SHP77 treated with DMSO at 0.1 percent for 48 hours (cell line): ENCODE measurements at places on chromosomes 4 and X.

- no peak for DNase-seq
These were observed 683 bp downstream of the MAN2B2 start for GRCh38 chr4:6575503-6576240.

DNA sequence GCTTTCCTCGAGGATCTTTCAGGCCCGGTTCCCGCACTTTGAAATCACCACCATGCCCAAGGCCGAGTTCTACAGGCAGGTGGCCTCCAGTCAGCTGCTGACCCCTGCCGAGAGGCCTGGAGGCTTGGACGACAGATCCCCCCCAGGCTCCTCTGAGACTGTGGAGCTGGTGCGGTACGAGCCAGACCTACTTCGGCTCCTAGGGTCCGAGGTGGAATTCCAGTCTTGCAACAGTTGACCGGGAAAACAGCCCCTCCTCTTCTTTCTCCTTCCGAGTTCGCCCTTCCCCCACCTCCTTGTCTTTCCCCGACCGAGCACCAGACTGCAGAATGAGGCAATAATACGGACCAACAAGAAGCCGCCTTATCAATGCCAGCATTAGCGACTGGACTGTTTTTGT is 54.4 kb downstream of the ELF4 start:
- DNase-seq = no peak

- no peak for DNase-seq
These were observed 61.7 kb downstream of the NBDY start for GRCh38 chrX:56790778-56791177.

DNA sequence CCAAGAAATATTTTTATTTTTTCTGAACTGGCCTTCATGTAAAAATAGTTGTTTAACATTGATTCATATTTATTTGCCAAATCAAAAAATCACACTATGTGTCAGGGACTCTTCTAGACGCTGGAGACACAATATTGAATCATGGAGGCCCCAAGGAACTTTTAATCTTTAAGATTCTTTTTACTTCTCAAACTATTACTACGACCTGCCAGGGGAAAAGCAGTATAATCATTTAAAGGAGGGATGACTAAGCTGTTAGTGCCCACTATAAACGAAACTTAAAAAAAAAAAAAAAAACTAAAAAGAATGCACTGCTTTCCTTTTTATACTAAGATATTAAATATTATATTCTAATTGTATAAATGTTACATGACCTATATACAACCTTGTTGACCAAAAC is 84.7 kb downstream of the PPA2 start:
- no peak for DNase-seq

DNA sequence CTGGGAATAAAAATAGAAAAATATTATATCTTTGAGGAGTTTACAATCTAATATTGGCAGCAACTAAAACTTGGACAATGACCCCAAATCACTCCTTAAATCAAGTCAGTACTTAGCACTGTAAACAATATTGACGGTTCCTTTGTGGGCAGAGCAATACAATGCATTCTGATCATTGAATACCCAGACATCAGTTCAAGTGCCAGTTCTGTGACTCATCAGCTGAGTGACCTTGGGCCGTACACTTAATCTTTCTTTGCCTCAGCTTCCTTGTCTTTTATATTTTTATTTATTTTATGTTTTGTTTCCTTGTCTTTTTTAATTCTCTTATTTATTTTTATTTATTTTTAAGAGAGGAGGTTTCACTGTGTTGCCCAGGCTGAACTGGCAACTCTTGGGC is 112.2 kb upstream of the ANXA3 start:
- no peak for DNase-seq

DNA sequence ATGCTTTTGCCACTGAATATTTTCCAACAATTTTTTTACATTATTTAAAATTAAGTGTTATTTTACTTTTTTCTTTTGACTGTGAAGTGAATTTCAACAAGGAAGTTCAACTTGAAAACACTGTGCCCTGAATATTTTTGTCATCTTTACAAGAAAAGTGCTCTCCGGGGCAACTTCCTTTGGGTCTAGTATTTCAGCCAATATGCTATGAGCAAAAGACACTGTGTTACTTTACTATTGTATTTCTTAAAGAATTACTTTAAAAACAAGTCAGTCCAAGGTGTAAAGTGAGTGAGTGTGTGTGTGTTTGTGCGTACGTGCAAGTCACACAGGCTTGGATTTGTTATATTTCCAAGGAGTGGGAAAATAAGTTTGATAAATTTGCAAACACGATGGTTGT is 7.6 kb upstream of the USP53 start:
- DNase-seq = no peak

GRCh38 chr4:185991770-185992169 is 77.2 kb upstream of the TLR3 start:
- DNase-seq = no peak

- no peak for DNase-seq
These were observed 365.1 kb downstream of the AFF2 start for GRCh38 chrX:148865277-148866210.

GRCh38 chr4:1404573-1405253 is 1.5 kb downstream of the NKX1-1 start:
- no peak for DNase-seq

GRCh38 chrX:16138108-16138427 is 14.7 kb downstream of the GRPR start:
- no peak for DNase-seq

DNA sequence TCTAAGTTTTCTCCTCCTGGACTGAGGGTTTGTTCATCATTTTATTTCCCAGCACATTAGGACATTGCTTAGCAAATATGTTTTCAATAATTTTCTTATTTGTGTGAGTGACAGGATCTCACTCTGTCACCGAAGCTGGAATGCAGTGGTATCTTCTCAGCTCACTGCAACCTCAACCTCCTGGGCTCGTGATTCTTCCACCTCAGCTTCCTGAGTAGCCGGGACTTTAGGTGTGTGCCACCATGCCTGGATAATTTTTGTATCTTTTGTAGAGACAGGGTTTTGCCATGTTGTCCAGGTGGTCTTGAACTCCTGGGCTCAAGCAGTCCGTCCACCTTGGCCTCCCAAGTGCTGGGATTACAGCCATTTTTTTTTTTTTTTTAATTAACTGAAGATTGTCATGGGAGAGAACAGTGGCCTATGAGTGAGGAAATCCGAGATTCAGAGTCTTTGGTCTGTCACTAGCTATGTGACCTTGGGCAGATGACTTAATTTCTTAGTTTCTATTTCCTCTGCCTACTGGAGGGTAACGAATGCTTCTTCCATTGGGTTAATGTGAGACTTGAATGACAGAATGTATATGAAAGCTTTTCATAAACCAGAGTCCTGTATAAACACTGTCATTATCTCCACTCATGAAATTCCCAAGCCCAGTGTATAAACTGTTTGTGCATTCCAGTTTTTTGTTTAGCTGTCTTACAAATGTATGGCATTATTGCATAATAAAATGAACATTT is 23.9 kb downstream of the MOB1B start:
- DNase-seq = no peak
